Putamen (tissue), 1 donor: ENCODE measurements at places on chromosomes 3 and 15.

DNA sequence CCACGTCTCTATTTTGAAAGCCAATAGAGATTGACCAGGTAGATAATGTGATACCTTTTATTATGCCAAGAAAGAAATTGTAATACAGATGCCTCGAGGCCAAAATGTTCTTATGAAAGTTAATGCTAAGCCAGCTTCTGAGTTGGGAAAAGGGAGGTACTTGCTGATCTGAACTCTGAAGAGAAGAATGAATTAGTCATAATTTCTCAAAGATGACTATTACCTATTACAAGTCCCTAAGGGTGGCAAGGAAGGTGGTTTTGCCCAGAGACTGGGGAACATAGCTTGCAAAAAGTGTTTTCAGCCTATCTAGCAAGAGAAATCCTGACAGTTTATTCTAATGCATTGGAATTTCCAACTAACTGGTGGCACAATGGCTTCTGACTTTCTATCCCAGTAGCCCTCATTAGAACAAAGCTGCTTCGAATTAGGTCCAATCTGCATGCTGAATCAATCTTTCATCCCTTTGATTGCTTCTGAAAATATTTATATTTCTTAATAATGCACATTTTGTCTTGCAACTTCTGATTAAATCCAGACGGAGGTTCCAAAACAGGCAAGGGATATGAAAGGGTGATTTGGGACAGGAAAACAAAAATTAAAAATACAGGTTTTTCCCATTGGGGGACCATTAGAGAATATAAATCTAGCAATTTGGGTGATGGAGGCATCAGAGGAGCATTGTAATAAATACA lies 17.7 kb upstream of the NR2F2 start:
- DNase-seq, result no peak

DNA sequence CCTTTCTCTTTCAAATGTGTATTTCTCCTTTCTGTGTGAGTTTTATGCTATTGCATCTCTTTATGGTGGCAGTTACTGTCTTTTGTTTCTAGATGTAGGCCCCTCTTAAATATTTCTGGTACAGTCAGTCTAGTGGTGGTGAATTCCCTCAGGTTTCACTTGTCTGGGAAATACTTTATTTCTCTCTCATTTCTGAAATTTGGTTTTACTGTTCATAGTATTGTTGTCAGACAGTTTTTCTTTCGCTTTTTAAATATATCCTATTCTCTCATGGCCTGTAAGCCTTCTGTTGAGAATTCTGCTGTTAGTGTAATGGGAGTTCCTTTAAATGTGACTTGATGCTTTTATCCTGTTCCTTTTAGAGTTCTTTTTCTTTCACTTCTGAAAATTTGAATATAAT lies 874.0 kb downstream of the PLOD2 start:
- no peak for DNase-seq

DNA sequence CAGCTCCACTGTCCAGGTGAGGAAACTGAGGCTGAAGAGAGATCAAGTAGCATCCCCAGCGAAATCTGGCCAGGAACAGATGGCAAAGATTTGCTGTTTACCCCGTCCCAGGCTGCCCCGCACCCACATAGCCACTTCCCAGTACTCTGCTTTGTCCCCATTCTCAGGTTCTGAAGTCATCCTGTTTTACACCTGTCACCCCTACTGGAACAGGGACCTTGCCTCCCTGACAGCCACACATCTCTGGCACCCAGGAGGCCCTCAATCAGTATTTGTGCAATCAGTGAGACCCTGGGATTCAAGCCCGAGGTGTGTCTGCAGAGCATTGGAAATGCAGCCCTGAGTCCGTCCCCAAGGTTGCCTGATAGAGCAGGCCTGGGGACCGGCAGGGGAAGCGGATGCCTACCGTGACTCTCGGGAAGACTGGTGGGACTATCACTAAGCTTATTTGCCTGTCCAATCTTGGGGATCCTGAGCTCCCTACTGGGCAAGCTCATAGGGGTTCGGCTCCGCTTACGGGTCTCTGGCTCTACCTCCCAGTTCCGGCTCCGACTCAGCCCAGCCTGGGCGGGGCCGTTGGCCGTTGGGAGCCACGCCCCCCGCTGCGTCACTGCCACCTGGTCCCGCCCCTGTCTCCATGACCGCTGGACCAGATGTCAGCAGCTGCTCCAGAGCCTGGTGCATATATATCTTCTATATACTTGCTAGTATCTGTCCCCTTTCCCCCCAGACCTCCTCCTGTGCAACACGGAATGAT lies 17.5 kb upstream of the FANCD2 start:
- DNase-seq, result peak; percentile 57

GRCh38 chr15:33581032-33581431 lies 270.3 kb downstream of the RYR3 start:
- peak; percentile 77 for DNase-seq

- no peak for DNase-seq
These were observed 41.1 kb downstream of the FNDC3B start for GRCh38 chr3:172080503-172080902.

GRCh38 chr15:54159012-54159411 lies 180.8 kb downstream of the UNC13C start:
- no peak for DNase-seq

DNA sequence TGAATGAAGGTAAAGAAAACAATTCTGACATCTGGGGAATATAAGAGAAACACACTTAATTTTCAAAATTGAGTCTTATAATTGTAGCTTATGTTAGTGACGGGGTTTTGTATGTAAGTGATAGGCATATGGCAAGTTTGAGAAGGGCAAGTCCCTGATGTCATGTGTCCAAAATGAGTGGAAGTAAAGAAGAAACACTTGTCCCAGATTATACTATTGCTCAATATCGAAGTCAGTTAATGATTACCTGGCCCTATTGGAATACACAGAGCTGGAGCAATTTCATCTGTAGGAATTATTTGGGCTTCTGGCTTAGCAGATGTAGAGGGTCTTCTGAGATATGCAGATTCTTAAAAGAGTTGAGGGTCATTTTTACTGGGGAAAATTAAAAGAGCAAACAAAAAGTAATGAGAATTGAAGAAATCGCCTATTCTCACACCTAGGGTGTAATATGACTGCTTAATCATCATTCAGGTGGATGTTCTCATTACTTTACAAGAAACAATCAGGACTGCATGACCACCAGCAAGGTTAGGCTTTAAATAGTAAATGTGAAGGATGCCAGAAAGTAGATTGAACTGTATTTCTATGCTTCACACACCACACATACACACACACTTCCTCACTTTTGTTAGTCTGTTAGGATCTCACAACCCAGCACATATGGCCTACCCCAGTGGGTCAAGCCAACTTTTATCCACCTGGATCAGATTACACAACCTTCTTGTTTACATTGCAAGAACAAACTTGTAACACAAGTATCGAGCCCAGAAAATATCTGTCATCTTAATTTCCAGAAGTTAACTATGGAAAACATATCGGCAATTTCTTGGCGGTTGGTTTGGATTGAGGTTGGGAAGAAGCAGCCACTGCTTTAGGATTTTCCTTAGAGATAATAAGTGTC lies 183.3 kb upstream of the LRRC3B start:
- no peak for DNase-seq

GRCh38 chr3:51717947-51718346 lies 11.1 kb downstream of the GRM2 start:
- DNase-seq, result no peak

GRCh38 chr3:71425491-71426071 lies 157.9 kb downstream of the FOXP1 start:
- DNase-seq, result no peak

GRCh38 chr3:105555206-105555605 lies 188.5 kb downstream of the ALCAM start:
- no peak for DNase-seq

DNA sequence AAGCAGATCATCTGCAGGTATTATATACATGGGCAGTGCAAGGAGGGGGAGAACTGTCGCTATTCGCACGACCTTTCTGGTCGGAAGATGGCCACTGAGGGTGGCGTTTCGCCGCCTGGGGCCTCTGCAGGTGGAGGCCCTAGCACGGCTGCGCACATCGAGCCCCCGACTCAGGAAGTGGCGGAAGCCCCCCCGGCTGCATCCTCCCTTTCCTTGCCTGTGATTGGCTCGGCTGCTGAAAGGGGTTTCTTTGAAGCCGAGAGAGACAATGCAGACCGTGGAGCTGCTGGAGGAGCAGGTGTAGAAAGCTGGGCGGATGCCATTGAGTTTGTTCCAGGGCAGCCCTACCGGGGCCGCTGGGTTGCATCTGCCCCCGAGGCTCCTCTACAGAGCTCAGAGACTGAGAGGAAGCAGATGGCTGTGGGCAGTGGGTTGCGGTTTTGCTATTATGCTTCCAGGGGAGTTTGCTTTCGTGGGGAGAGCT lies 639 bp downstream of the MKRN3 start:
- peak; percentile 34 for DNase-seq

- no peak for DNase-seq
These were observed 17.4 kb downstream of the PARP14 start for GRCh38 chr3:122697952-122698620.
